ENCODE measurements at places on chromosomes 12 and 14.

DNA sequence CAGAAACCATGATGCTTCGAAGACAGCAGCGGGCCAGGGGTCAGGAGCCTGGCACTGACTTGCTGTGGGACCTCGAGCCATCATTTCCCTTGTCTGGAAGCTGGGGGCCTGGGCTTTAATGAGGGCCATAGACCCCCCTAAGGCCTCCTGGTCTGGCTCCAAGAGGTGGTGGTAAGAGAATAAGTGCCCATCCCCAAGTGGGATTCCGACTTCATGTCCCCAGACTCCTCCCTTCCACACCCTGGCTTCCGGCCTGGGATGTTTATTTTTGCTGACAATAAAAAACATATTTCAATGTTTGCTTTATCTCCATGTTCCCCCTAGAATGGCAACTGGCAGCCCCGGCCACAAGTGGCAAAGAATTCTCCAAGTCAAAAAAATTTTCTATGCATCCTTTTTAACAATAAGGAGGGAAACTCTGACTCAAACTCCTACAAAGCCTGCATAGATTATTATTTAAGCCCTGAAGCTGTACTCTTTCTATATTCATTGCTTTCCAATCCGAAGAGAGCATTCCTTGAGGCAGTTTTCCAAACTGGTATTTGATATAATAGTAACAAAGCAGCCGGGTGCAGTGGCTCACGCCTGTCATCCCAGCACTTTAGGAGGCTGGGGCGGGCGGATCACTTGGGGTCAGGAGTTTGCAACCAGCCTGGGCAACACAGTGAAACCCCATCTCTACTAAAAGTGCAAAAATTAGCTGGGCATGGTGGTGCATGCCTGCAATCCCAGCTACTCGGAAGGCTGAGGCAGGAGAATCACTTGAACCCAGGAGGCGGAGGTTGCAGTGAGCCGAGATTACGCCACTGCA lies 84.0 kb downstream of the ITPK1 start:
- no peak for DNase-seq

DNA sequence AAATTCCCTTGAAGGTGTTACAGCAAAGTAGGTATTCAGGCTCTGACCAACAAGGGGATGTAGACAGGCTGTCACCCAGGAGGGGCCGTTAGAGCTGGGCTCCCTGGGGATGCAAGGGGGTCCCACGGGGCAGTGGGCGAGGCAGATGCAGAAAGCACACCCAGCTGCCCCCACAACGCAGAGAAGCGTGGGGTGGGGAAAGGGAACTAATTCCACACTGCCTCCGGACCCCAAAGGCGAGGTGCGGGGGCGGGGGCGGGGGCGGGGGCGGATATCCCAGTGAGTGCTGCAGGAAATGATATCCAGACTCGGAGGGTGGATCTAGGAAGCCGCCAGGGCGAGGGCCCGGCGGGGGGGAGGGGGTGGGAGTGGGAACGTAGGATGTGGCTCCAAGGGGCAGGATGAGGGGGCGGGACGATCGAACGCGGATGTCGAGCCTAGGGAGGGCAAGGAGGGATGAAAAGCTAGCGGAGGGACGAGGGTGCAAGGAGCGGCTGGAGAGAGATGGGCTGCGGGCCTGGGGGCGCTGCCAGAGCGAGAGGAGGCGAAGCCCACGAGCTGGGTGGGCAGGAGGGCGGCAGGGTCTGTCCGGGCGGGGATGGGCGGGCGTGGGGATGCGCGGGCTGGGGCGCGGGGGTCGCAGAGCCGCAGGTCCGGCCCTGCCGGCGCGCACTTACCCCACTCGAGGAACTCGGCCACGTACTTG lies 874 bp downstream of the CDC42BPB start:
- peak; percentile 33 for DNase-seq

DNA sequence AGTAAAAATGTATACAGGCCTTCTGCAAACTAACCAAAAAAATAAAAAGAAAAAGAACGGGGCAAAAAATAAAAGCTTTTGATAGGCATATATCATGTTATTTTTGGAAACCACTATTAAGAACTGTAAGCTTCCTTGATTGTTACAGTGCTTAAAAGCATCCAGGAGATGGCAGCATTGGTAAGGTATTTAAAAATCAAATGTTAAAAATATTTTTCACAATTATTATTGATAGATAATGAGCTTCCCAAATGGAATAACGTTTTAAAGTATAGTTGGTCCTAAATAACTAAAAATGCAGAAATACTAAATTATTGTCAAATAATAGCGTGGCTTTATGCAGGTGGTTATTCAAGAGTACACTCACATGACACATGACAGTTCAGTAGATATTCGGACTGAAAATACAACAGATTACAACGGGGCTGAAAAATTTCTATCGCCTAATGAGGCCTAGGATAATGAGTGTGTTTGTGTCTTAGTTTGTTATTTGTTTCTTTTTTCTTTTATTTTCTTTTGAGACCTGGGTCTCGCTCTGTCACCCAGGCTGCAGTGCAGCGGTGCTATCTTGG lies 127.2 kb upstream of the ATF7IP start:
- peak; percentile 40 for DNase-seq

DNA sequence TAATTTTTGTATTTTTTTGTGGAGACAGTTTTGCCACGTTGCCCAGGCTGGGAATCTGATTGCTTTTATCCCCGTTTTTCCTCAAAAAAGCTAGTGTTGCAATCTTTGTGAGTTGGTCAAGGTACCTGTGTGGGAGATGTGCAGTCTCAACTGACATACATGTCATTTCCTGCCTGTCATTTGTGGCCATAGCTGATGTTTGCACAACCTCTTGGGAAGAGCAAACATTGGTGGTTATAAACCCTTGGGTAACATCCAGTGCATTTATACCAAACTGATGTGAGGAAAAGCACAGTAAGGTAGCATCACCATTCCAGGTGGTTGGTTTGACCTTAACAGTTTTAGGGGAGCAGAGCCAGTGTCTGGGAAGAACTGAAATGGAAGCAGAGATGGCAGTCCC lies 54.7 kb downstream of the ATG14 start:
- DNase-seq, result no peak

GRCh38 chr14:28911521-28911920 lies 144.9 kb downstream of the FOXG1 start:
- DNase-seq, result no peak

GRCh38 chr14:85400678-85401077 lies 129.3 kb upstream of the FLRT2 start:
- DNase-seq, result no peak

GRCh38 chr14:102474934-102475333 lies 34.6 kb downstream of the ANKRD9 start:
- peak; percentile 63 for DNase-seq

DNA sequence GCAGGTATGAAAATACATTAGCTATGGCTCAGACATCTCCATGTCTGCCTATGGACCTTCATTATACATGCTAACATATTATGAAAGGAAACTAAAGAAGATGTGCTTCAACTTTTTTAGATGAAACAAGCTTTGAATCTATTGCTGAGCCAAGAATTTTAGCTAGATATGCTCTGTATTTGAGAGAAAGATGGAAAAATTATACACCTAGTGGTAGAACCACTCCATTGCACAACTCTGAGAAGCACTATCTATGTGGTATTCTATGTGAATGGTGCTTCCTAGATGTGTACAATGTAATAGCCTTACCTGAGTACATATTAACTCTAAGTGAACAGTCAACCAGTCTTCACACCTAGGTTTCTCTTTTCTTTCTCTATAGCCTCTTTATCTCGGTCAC lies 17.3 kb downstream of the EPYC start:
- no peak for DNase-seq

GRCh38 chr12:58341791-58342190 lies 400.4 kb downstream of the ATP23 start:
- DNase-seq, result no peak

GRCh38 chr12:1691123-1692007 lies 495 bp downstream of the ADIPOR2 start:
- DNase-seq, result peak; percentile 43

DNA sequence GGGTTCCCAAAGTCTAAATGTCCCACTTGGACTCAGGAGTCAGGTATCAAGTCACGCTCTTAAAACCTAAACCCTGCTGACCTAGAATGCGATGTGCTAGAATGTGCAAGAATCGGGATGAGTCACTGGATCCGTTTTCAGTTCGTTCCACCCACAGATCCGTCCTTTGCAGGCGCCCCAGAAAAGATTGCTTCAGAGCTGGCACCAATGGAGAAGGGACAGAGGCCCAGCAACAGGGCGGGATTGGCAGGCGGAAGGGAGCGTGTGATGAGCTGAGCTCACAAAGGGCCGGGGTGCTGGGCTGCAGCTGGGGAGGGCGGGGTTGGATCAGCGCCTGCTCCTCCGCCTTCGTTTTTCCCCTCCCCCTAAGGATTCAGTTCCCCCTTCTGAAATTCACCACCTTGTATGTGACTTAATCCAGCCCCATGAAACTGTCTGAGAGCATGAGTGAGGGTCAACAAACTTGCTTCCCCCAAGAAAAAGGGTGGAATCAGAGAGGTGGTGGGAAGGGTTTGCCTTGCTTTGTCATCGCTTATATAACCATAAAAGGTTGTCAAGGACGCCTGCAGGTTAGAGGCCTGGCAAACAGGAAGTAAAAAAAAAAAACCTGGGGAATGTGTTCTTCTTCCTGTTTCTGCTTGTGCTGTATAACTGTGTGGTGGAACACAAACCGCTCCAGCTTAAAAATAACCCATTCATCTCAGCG lies 2.8 kb upstream of the UBC start:
- peak; percentile 100 for DNase-seq

GRCh38 chr12:543114-543451 lies 83.3 kb downstream of the B4GALNT3 start:
- no peak for DNase-seq

DNA sequence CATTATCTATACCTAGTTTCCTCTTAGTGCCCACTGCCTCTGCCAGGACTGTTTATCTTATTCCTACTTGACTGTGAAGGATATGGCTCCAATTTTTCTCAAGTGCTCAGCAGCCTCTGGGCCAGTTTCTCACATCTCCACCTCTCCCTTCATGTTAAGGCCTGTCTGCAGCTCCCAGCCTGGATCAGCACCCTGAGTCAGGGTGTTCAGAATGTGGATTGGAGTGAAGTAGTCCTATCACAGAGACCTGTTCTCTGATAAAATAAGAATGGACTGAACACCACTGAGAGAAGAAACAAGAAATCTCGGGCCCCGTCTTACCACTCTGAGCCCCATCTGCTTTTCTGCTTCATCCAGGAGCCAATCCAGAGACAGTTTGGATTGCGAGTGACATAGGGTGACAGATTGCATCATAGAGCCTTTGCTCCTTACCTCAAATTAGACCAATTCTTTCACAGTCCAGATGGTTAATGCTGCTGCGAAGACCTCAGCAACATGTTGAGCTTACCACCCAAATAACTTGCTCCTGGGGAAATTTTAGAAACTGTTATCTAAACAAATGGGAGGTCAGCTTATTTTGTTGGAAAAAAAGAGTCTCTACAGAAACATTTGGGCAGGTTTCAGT lies 473.1 kb downstream of the PDZRN4 start:
- DNase-seq, result no peak

- peak; percentile 68 for DNase-seq
Observed at GRCh38 chr14:101174980-101175606, 271.6 kb upstream of the RTL1 start.

DNA sequence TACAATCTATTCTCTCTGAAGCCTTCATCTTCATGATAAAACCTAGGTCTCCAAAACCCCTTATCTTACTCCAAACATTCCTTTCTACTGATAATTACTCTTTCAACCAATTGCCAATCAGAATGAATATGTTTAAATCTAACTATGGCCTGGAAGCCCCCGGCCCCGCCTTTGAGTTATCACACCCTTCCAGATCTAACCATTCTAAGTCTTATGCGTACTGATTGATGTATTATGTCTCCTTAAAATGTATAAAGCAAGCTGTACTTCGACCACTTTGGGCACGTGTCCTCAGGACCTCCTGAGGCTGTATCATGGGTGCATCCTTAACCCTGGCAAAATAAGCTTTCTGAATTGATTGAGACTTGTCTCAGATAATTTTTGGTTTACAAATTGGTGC lies 14.4 kb downstream of the PABPN1 start:
- DNase-seq, result no peak

- DNase-seq, result no peak
Observed at GRCh38 chr14:72663956-72664650, 229.8 kb downstream of the DPF3 start.

DNA sequence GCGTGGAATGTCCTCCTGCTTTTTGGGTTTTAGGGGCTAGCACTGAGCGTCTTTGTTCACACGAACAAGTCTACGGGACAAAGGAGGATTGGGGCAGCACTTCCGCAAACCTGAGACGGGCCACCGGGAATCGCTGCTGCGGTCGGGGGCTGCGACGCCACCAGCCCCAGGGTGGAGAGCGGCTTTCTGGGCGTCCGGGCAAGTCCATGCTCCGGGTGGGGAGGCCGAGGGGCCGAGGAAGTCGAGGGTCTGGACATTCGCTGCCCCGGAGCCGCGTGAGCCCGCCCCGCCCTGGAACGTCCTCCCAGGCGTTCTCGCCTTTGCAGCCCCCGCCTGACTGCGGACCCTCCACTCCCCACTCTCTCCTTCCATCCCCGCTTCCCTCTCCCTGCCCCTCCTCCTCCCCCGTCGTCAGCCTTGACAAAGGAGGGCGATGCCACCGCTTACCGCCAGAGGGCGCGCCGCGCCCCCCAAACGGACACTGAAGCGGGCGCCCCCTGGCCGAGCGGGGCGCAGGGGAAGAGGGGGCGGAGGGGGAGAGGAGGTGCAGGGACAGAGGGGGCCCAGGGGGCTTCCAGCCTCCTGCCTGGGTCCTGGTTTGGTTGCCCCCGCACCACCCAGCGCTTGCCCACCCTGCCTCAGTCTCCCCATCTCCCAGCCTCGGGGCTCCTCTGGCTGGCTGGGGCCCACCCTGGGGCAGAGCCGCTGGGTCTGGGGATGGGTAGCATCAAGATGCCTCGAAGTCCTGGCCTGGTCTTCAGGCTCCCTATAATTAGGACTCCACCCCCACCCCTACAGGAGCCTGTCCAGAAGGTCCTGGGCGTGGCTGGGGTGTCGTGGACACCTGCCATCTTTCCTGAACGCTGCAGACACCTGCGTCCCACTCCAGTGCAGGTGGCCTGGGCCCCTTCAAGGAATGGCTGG lies 39.1 kb upstream of the INF2 start:
- DNase-seq, result peak; percentile 31

DNA sequence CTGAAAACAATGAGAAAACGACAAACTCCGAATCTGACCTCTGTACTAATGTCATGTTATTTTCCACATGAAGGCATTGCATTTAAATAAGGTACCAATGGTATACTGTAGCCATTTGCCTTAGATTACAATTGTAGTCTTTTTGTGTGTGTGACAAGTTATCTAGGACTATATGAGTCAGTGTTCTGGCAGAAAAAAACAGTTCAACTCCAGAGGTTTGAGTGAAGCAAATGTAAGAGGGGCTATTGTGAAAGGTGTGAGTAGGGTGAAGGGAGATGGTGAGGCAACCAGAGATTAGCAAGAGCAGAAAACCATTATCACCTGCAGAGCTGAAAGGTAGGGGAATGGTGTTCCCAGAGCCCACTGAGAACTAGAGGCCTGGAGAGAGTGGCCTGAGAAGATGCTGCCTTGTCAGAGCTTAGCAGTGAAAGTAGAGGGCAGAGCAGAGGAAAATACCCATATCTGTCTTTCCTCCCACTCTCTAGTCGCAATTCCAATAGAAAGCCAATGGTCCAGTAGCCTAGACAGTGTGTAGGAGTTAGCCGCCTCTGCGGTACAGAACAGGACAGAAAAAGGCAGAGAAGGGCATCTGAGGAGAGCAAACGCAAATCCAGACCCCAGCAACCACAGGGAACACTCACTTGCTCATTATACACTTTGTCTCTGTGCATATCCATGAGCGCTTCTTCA lies 112.2 kb downstream of the DYRK2 start:
- DNase-seq, result no peak
